ENCODE measurements at places on chromosomes 7 and 10. TPM values are rescaled to one million over a fixed set of nuclear protein-coding genes. Genes with fewer than 3 reads are reported as not detected.
A peak's percentile ranks its signal among the peaks of the same experiment; 100 is the strongest.

GRCh38 chr7:142881586-142882337 lies 3.8 kb downstream of the TRPV6 start:
- DNase-seq, result no peak

DNA sequence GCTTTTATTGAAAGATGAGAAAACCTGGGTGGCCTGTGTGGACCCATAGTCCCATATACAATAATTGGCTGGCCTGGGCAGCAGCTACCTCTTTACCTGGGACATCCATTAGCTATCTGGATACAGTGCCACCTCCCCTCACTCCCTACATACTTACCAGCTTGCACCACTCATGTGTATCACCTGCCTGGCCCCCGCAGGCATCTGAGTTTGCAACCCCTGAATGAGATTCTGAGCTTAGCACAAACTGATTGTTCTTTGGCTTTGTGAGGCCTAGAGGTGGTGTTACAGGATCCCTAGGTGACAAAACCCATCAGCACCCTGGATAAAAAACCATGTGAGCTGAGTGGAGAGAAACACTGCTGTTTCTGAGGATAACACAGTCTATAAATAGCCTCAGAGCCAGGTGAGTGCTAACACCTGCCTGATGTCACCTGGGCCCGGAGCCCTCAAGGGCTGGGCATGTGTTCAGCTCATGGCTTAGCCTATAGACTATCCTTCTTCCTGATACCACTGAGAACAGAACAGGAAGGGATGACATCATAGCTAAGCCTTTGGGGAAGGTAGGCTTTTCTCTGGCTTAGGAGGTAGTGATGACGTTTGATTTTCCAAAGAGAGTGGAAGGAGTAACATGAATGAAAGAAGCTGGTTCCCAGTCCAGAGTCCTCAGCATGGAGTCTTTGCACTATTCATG lies 2.6 kb upstream of the PPIF start:
- no peak for DNase-seq

GRCh38 chr7:96784597-96784996 lies 75.0 kb upstream of the SEM1 start:
- DNase-seq, result no peak

GRCh38 chr10:3911713-3912442 lies 126.9 kb upstream of the KLF6 start:
- DNase-seq, result no peak

DNA sequence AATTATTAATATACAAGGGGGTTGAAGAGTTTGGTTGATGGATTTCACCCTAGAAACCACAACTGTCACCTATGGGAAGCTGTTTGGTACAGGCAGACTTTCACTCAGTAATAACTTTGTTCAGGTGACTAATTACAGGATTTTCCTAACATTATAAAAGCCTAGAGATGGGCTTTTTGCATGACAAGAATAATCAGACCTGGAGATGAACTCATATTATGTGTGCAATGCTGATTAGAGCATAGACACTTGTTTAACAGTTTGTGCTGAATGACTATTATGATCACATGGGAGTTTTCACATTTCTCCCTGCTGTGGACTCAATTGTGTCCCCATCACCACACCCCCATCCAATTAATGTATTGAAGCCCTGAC lies 90.2 kb upstream of the STEAP4 start:
- no peak for DNase-seq

Gene CALD1
- 230 TPM for total RNA-seq

DNA sequence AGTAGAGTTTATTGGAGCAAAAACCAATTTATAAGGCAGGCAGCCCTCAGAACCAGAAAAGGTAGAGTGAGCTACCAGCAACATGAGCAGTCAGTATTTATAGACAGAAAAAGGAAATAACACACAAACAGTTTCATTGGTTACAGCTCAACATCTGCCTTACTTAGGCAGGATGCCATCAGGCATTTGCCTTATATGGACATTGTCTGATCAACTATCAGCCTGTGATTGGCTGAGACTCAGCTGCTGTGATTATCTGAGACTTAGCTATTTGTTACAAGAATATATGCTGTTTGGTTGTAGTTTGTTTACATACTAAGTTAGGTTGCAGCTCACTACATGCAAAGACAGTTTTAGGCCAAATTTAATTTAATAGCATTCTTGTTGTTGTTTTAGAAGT lies 60.4 kb upstream of the CDK1 start:
- DNase-seq, result no peak

Gene DHX32
- total RNA-seq, result 38.7 TPM

- DNase-seq, result no peak
These were observed 9.7 kb downstream of the EXOC6 start for GRCh38 chr10:92857904-92858514.

GRCh38 chr7:16875861-16876260 lies 5.9 kb downstream of the AGR3 start:
- no peak for DNase-seq

- no peak for DNase-seq
These were observed 177.7 kb downstream of the PRKCQ start for GRCh38 chr10:6402349-6402709.

DNA sequence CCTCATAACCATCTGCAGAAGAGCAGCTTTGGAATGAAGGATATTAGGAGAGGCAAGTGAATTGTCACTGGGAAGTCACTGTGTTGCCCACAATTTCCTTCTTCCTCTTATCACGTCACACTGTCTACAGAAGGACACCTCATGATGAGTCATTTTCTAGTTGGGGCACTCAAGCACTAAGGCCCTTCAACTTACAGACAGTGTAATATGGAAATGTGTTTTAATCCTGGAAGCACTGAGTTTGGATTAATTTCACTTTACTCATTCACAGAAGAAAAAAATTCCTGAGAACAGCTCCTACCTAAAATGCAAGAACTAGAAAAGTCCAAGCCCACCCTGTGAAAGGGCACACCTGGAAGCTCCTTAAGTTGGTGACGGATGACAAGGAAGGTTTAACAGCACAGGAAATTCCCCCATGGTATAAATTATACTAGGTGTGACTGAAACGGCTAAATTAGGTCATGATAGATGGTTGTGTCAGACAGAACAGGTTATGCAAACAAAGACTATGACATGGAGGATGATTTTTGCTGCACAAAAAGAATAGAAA lies 56.6 kb downstream of the PARD3 start:
- peak; percentile 91 for DNase-seq

- DNase-seq, result peak; percentile 87
These were observed 14.6 kb downstream of the IFIT3 start for GRCh38 chr10:89342206-89342958.

DNA sequence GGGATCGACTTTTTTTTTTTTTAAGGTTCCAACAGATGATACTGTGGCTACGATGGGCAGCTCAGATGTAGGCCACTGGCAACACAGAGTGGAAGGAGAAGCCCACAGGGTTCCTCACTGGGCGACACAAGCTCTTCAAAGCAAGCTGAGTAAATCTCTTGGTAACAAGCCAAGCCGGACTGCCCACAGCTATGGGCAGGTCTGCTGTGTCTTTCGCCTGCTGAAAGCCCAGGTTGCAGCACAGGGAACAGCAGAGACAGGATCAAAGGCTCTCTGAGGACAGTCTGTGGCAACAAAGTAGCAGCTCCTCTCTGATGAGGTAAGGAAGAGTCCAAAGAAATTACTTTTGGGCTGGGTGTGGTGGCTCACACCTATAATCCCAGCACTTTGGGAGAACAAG lies 83.6 kb downstream of the KCNMA1 start:
- DNase-seq, result no peak

- DNase-seq, result no peak
These were observed 12.6 kb upstream of the WDFY4 start for GRCh38 chr10:48671914-48672595.

Gene FAM25C
- not detected for total RNA-seq

DNA sequence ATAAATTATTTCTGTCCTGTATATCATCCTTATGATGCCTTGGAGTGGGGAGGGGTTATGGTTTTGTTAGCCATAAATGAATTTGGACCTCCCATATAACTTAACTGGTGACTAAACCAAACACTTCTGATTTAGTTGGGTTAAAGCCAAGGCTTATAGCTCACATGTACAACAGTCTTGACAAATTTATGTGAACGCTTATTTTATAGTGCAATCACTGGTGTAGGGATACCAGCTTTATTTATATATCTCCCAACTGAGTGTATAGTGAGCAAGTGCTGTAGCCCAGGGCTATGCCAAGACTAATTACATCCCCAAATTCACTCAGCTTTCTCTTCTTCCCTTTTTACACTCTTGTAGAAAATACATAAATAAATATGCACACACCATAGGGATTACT lies 956.2 kb downstream of the SORCS3 start:
- DNase-seq, result no peak

- no peak for DNase-seq
These were observed 489.2 kb downstream of the ZNF33B start for GRCh38 chr10:42149027-42149700.

DNA sequence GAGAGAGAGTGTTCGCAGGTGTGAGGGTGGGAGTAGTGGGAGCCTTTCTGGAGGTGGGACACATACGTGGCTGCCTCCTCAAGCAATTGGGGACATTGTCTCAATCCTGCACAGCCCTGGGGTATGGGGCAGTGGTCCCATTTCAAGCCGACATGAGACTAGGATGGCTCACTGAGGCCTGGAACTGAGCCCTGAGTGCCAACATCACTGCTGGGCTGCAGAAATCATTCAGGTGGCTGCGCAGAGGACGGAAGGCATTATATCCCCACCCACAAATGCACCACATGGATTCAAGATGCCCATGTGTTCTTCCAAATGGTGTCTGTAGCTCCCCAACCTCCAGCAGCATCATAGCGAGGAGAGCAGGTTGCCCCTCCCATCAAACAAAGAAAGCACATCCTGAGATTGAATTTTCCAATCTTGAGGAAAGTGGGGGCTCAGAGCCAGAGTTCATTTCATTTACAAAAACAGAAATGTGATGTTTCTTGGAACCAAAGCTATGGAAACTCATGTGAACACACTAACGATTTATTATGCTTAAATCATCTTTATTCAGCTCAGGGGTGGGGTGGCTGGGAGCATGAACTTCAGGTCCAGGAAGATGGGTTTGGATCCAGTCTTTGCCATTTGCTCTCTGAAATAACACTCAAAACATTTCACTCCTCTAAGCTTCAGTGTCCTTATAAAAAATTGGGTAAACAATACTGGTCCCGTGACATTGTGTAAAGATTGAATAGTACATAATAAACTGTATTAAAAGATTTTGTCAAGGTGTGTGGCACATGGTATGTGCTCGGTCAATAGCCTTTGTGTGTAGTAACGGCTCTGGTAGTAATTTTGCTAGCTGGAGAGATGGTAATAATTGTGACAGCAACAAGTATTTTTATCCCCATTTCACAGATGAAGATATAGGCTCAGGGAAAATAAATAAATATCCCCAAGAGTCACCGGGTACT lies 4.6 kb downstream of the SFTPA2 start:
- DNase-seq, result no peak

DNA sequence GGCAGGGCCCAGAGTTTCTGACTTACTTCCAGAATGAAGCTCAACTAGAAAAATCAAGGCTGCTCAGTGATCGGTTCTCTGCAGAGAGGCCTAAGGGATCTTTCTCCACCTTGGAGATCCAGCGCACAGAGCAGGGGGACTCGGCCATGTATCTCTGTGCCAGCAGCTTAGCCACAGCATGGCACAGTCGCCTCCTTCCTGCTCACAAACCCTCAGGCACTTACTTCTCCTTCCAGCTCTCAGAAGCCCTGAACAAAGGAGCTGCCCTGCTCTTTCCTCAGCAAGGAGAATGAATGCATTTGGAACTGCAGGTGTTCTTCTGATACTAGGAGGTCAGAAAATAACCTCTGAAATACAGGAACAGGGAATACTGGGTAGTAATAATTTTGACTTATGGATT lies 219.7 kb upstream of the PRSS1 start:
- no peak for DNase-seq

DNA sequence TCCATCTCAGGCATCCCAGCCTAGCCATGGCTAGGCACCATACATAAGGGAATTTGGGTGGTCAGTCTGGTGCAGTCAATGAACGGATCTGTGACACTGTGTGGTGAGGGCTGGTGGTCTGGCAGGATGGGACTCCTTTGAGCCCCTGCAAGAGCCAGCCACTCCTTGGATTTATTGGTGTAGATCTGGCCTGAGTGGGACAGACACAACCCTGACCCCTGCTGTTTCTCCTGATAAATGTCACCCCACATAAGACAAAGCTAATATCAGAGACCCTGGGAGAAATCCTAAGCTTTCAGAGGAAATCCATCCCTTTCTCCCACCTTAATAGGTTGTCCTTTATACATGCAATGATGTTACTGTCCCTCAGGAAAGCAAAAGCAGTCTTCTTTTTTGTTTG lies 2.3 kb downstream of the FBXO24 start:
- peak; percentile 43 for DNase-seq

GRCh38 chr10:31393844-31394243 lies 74.8 kb downstream of the ZEB1 start:
- no peak for DNase-seq

GRCh38 chr7:107046491-107047259 lies 2.2 kb downstream of the PRKAR2B start:
- no peak for DNase-seq

Gene STEAP2
- 11.4 TPM for total RNA-seq

DNA sequence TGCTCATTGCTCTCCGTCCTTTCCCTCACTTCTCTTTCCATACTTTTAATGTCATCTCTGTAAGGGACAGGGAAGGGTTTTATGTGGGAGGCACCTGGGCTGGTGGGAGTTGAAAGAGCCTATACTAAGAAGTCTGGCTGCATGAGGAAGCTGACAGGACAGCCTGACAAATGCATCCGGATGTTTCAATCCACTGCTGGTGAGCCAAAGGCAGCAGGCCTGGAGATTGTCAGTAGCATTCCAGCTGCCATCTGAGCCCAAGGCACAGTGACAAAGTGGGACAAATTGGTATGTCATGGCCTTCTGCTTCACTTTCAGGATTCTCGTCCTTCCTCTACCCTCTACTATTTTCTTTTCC lies 218.4 kb downstream of the STK31 start:
- no peak for DNase-seq

DNA sequence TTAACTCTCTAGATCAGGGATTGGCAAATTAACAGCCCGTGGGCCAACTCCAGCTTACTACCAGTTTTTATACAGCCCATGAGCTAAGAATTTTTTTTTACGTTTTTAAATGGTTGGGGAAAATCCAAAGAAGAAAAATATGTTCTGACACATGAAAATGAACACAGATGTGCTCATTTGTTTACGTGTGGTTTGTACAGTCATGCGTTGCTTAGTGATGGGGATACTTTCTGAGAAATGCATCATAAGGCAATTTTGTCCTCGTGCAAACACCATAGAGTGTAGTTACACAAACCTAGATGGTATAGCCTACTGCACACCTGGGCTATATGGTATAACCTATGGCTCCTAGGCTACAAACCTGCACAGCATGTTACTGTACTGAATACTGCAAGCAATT lies 8.3 kb upstream of the SMKR1 start:
- peak; percentile 94 for DNase-seq

Gene HOXA2
- 0.51 TPM for total RNA-seq

DNA sequence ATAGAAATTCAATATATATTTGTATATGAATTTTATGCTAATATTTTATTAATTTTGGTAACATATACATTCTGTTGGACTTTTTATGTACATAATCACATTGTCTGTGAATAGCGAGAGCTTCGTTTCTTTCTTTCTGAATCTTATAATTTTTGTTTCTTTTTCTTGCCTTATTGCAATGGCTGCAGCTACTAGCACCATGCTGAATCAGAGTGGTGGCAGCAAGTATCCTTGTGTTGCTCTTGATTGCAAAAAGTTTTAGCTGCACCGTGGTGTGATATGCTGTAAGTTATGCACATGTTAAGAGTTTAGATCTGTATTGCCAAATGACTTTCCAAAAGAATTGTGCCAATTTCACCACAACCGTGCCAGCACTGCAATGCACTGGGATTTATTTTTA lies 32.6 kb downstream of the ELFN1 start:
- no peak for DNase-seq

All from LHCN-M2 (cell line).